Epithelial cell of prostate (primary cell): ENCODE measurements at places on chromosomes 2 and 18.

- no peak for DNase-seq
Observed at GRCh38 chr18:13532406-13533075, 193.8 kb downstream of the FAM210A start.

- no peak for DNase-seq
Observed at GRCh38 chr2:55805686-55806085, 112.0 kb upstream of the PNPT1 start.

- no peak for DNase-seq
Observed at GRCh38 chr2:102048465-102048864, 56.7 kb downstream of the IL1R2 start.

DNA sequence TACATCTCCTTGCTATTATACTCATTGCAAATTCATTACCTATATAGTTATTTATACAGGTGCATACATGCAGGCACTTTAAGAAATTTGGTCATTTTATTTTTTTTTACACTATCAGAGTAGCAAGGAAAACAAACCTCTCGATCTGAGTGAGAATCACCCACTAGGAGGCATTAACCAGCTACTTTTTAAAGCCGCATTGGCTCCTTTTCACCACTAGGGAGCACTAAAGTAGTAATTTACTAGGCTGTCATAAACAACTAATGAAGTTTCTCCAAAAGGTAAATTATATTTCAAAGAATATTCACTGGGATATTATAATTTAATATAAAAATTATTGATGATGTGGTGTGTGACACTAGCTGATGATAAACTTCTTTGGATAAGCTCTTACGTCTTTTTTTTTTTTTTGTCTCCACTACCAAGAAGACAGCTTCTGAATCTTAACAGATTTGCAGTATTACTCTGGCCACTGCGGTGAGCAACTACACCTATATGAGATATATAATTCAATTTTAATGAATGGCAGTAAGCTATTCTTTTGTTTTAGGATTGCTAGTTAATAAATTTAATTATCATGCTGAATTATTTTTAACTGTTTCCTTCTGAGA is 101.9 kb downstream of the NOL4 start:
- peak; percentile 6 for DNase-seq

GRCh38 chr18:51195451-51196117 is 1.9 kb downstream of the MEX3C start:
- no peak for DNase-seq

DNA sequence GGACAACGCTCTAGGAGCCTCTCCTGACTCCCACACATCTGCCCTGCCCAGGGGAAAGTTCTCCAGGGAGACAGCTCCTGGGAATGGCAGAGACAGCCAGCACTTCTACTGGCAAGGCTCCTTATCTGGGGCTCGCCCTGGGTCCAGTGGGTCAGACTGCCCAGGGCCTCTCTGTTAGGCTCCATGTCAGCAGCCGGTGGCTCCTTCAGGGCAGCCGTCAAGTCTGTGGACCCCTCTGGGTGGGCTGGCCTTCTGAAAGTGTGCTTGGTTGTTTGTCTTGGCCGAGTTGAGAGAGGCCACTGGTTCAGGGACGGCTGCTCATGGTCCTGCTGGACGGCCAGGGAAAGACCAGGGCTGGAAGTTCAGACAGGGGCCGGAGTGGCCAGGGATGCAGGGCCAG is 65.6 kb downstream of the RPIA start:
- no peak for DNase-seq
